Bronchus fibroblast of lung (primary cell): ENCODE measurements at places on chromosomes 16 and 17. TPM values are rescaled to one million over a fixed set of nuclear protein-coding genes. Genes with fewer than 3 reads are reported as not detected.

Gene MYO15A
- total RNA-seq: 0.59 and 2.4 TPM in 2 replicates

Gene CEMP1
- not detected in 2 replicates for total RNA-seq

Gene FBXO31
- 14.7 and 17.7 TPM in 2 replicates for total RNA-seq

Gene LGALS9B
- not detected in 2 replicates for total RNA-seq

Gene MSLN
- total RNA-seq: under 0.01 TPM in 1 of 2 replicates, not detected in the other

Gene SLC5A10
- total RNA-seq: not detected in 2 replicates

Gene LRRC46
- 0.15 TPM in 1 of 2 replicates, not detected in the other for total RNA-seq
